ENCODE measurements at places on chromosomes 2 and 18. TPM values are rescaled to one million over a fixed set of nuclear protein-coding genes. Genes with fewer than 3 reads are reported as not detected.

PIKFYVE gene
- total RNA-seq: 33.6 TPM

CNDP1 gene
- total RNA-seq: 0.59 TPM

- no peak for DNase-seq
These were observed 230.9 kb upstream of the RGPD4 start for GRCh38 chr2:107595749-107596148.

- peak; percentile 41 for DNase-seq
These were observed 102.1 kb downstream of the ATAD2B start for GRCh38 chr2:23824777-23825212.

- no peak for DNase-seq
These were observed 120.0 kb upstream of the FHL2 start for GRCh38 chr2:105518897-105519296.

- peak; percentile 47 for DNase-seq
These were observed 598 bp upstream of the WBP1 start for GRCh38 chr2:74457549-74458131.

DNA sequence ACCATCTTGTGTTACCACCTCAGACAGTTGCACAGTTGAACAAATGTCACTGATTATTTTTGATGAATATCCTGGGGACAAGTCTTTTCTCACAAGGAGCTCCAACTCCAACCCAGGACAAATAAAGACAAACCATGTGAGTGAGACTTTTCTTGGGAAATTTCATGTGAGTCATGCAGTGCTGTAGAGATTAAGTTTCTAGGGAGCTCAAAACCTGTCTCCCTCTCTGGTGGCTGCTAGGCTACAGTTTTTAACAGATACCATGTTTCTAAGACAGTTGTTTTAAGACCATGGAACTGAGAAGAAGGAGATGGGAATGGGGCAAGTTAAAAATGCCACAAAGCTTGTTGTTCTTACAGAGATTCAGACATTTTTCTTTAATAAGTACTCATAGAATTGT, 255.5 kb downstream of the RIT2 start:
- DNase-seq: no peak

DNA sequence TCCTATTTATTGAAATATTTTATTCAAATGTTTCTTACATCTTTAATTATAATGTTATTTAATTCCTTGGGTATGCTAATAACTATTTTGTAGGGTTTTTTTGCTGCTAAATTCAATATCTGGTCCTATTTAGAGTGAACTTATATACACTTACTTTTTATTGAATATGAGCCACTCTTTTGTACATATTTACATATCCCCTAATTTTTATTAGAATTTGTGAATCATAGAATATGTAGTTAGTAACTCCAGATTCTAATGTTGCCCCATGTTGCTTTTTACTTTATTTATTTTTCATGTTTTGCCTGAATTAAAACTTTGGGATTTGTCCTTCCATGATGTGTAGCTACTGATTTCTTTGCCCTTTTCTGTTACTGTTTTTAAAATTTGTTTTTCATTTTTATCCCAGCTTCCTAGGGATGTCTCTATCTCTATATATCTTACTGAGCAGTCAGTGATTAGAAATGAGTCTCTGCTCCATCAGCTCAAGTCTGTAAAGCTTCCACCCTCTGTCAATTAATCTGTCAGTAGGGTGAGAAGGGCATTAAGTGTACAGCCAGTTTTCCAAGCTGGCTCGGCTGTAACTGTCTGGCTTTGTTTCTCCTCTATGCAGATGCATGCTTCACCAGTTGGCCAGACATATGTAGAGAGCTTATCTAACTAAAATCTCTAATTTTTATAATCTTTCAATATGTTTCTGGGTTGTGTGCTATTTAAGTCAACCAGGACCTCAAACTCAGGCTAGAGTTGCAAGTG, 256.9 kb downstream of the CDH19 start:
- no peak for DNase-seq

- DNase-seq: no peak
These were observed 769 bp downstream of the ALMS1 start for GRCh38 chr2:73386342-73386868.

DNA sequence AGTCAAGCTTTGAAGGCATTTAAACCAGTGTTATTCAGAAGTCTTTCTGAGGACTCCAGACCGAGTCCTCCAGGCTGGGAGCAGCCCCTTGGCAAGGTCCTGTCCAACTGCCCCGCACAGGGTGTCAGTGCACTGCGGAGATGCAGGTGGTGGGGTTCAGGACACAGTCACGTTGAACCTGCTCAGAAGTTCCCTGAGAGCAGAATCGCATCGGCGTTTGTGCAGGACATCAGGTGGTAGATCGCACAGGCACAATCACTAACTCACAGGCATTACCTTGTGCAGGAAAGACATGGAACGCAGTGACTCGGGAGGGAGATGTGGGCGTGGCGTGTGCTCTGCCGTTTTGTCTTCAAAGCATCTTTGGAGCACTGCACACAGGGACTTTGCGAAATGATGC, 10.4 kb downstream of the COPS9 start:
- no peak for DNase-seq

All from neural crest cell (in vitro differentiated cells).